Cerebellum (tissue), 4 donors: ENCODE measurements at places on chromosomes 5 and 9. TPM values are rescaled to one million over a fixed set of nuclear protein-coding genes. Genes with fewer than 3 reads are reported as not detected.

Gene GABRA6
- 4.4 TPM for total RNA-seq

Gene SUSD1
- 34.2 TPM for total RNA-seq

Gene SPINK1
- not detected for total RNA-seq

Gene EQTN
- 0.73 TPM for total RNA-seq

Gene HTR1A
- 5.0 TPM for total RNA-seq
